ENCODE measurements at places on chromosomes 4 and X.

GRCh38 chr4:120299631-120300030 lies 233.0 kb upstream of the MAD2L1 start:
- no peak for DNase-seq

GRCh38 chr4:95517576-95518345 lies 31.0 kb downstream of the UNC5C start:
- no peak for DNase-seq

GRCh38 chr4:174859904-174860303 lies 30.9 kb upstream of the GLRA3 start:
- DNase-seq = no peak

DNA sequence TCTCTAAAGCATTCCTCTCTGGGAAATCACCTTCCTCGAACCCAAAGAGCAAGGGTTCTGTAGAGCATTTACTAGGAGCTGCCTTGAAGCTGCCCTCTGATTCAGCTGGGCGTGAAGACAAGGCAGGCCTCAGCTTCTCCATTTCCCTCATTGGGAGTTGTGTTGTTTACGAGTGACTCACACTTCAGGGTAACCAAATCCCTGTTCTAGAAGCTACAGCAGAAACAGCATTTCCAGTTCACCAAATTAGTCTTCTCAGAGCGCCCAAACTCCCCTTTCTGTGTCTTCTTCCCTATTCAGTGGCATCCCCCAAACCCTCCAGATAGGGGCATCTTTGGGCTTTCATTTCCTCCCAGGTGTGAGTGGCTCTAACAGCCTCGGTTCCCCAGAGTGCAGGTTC lies 863 bp upstream of the XPNPEP2 start:
- no peak for DNase-seq

DNA sequence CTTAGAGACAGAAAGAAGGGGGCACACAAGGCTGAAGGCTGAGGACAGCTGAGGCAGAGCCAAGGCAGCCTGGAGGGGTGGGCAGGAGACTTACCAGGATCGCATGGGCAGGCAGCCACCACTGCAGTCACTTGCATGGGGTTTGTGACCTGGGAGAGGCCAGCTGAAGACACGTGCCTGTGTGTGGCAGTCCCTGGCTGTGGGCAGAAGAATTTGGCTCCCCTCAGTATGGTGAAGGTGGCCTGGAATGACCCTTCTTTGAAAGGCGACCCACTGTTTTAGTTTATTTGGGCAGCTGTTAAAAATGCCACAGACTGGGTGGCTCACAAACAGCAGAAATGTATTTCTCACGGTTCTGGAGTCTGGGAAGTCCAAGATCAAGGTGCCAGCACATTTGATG lies 22.1 kb upstream of the SLC34A2 start:
- DNase-seq = no peak

DNA sequence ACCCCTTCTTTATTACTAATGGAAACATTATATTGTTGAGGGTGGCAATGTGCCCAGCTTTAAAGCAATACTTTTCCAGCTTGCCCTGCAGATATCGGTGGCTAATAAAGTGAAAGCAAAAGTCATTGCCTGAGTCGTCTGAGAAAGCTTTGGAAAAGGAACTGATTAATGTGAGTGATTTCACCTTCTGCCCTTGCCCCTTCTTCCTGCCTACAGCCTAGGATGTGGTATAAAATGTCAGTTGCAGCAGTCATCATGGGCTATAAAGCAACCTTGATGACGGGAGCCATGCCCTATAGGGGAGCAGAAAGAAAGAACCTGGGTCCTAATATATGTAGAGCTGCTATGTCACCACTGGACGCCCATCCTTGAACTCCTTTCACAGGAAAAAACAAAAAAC lies 132.4 kb upstream of the USP9X start:
- no peak for DNase-seq

- DNase-seq = no peak
Observed at GRCh38 chr4:54669831-54670230, 12.1 kb downstream of the KIT start.

GRCh38 chrX:84044051-84044450 lies 143.9 kb downstream of the RPS6KA6 start:
- DNase-seq = no peak

DNA sequence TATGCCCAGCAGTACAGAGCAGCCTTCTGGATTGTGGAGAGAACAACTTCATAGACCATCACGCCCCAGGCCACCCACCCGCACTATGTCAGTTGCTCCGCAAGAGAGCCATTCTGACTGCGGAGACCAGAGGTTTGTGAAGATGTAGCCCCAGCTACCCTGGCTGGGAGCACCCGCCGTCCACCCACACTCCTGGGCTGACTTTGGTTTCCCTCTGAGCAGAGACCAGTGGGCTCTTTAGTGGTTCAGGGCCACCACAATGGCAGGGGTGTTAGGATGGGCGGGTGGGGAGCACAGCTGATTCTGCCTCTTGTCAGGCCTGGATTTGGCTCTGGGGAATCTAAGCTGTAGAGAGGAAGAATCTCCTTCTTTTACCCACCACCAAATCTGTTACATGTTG lies 313.4 kb downstream of the LDB2 start:
- DNase-seq = no peak

DNA sequence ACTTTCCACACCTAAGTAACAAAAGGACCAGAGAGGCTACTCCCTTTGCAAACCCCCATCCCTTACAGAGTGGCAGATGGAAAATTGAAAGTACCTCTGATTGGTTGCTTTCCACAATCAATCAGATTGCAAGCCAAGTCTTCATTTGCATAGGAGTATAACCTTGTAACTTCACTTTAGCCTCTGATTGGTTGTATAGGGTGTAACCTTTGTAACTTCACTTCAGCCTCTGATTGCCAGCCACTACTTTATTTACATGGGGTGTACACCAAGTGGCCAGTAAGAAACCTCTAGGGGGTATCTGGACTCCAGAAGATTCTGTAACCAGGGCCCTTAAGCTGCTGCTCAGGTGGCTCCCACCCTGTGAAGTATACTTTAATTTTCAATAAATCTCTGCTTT lies 48.6 kb downstream of the GPC4 start:
- DNase-seq = no peak

DNA sequence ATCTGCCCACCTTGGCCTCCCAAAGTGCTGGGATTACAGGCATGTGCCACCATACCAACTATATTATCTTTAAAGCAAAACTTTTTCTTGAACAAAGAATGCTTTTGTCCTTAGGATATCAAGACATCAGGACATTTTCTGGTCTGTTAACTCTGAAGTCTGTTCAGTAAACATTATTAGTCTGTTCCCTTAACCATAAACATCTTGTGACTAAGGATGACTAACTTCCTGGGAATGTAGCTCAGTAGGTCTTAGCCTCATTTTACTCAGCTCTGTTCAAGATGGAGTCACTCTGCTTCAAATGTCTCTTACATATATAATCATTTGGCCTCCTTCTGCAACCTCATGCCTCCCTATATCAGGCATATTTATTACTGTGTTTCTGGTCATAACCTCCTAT lies 122.9 kb downstream of the UBE2NL start:
- DNase-seq = no peak

- no peak for DNase-seq
Observed at GRCh38 chr4:27638163-27638915, 777.7 kb downstream of the STIM2 start.

DNA sequence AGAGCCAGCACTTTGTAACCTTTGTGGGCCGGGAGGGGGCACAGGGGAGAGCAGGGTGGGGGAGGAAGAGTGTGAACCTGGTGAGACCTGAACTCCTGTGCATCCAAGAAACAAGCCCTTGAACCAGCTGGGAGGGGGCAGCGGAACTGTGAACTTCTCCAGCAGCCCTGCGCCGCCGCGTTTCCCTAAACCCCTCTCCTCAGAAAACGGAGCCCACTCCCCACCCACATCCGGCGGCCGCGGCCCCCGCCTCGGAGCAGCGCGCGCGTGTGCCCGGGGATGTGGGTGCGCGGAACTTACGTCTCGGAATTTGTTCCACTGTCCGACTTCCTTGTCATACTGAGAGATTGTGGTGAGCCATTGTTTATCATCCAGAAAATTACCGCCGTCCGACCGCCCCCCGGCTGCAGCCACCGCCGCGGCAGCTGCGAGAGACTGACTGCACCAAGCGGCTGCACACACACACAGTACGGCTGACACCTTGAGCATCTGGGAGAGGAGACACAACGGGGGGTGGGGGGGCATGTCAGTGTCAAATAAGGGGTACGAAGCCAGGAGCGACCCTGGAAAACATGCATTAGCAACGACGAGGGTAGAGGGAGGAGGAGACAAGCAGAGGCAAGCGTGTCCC lies 494 bp downstream of the SPOCK3 start:
- peak; percentile 37 for DNase-seq

GRCh38 chr4:54254915-54255246 lies 25.8 kb downstream of the PDGFRA start:
- no peak for DNase-seq

GRCh38 chr4:7698584-7698983 lies 241.1 kb downstream of the AFAP1 start:
- DNase-seq = no peak

GRCh38 chr4:55181010-55182005 lies 55.9 kb upstream of the KDR start:
- DNase-seq = no peak

GRCh38 chrX:1162119-1162916 lies 50.1 kb downstream of the CRLF2 start:
- DNase-seq = no peak

DNA sequence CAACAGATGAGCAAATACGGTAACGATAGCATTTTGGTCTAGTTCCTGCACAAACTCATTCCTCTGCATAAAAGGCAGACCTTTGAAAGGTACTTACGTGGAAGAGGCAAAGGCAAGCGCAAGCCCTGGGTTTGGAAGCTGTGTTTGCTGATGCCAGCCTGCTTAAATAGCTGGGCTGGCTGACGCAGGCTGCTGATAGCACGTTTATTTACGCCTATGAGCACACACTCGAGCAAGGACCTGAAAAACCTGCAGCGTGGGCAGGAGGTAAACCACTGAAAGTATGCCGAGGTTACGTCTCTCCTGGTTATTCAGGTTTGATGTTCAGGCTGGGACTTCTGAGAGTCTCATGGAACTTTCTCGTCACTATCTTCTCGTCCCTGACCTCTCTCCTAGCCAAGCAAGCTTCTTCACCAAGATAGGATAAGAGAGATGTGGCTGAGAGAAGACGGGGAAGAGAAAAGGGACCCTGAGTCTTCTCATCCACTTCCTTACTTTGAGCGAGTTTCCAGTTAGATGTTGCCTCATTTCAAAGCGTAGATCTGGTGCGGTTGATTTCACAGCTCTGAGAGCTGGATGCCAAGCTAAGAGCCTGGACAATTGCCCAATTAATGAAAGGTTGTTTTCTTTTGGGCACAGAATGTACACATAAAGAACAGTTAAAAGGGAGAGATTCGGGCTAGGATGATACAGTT lies at the start of gene HOPX:
HOPX (minus strand) TSS at position 139 of the 695 bp plus-strand sequence. CDS start 23,480 bp downstream, outside the sequence.
- DNase-seq = peak; percentile 42

GRCh38 chr4:106529348-106530023 lies 160.9 kb upstream of the GIMD1 start:
- DNase-seq = no peak

- no peak for DNase-seq
Observed at GRCh38 chrX:148691456-148691855, 191.0 kb downstream of the AFF2 start.

DNA sequence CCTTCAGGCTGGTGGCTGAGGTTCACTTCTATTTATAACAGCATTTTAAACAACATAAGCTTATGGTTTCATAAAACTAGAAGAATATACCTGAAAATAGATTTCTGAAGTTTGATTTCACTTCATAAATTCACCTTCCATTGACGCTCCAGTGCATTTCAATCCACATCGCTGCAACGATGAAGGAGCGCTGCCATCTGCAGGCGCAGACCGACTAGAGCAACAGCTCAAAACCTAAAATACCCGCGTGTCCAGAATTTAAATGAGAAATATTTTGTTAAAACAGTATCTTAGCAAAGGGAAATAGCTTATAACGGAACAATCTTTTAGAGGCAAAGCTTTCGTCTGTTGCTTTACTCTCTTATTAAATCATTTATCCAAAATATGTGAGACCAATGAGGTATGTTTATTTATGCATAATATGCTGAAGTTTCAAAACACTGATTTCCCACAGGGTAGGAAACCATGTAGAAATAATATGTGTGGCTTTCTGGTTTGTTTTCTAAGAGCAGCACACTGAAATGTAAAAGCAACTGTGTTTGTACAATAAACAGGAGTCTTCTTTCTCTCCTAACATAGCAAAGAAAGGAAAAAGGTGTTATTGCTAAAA lies 816.4 kb upstream of the FRG1 start:
- DNase-seq = no peak

- DNase-seq = no peak
Observed at GRCh38 chr4:12692815-12693214, 791.3 kb downstream of the RAB28 start.

DNA sequence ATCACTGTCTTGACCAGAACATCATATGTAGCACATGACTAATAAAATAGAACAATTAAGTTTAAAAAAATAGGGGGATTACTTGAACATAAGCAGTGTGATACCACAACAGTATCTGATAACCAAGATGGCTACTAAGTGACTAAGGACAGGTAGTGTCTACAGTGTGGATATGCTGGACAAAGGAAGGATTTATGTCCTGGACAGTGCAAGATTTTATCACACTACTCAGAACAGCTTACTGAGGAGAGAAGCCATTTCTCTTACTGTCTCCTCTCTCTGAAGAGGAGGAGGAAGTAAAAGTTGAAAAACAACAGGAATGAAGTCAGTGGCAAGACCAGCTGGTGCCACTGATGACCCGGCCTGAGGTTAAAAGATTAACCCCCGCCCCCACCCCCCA lies 4.0 kb upstream of the SLC10A7 start:
- no peak for DNase-seq

- DNase-seq = no peak
Observed at GRCh38 chrX:154531626-154532025, 15.0 kb downstream of the G6PD start.

DNA sequence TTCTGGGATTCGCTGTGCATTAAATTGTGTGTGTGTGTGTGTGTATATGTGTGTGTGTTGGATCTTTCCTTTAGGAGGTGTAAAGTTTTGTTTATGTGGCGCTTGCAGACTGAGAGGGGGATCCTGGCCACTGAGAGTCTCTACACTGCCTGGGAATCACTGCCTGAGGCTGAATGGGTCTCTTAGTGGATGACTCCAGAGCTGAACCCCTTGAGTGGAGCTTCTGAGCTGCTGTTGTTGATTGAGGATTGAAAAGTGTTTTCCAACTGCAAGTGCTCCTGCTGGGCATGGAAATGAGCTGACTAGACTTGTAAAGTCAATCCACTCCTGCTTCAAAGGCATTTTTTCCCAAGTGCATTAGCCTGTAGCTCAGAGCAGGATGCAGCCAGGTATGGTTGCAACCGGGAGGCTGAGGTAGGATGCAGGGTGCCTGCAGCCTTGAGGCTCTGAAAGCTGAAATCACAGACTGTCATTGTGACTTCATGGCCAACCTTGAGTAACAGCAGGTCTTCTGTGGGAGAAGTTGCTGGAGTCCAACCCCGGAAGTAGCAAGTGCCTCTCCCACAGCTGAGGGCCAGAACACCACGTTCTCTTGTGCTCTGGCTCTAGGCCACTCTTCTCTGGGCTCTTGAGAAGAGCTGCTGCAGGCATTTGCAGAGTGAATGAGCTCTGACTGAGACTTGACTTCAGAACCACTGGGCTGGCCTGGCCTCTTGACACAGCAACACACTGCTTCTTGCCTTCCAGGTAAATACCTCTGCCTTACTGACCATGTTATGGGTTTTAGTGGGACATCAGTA lies at the start of gene TBX22:
TBX22 (plus strand) TSS at position 613 of the 800 bp plus-strand sequence. CDS start 7,517 bp downstream, outside the sequence.
- no peak for DNase-seq
